OCI-M1 (cell line): ENCODE measurements at places on chromosomes 16 and 17.

GRCh38 chr16:85057948-85058347 lies 30.4 kb downstream of the KIAA0513 start:
- DNase-seq, result no peak

GRCh38 chr17:75856062-75856756 lies 1.1 kb upstream of the WBP2 start:
- DNase-seq, result peak; percentile 67

GRCh38 chr17:17663160-17664063 lies 17.8 kb upstream of the RAI1 start:
- peak; percentile 12 for DNase-seq

DNA sequence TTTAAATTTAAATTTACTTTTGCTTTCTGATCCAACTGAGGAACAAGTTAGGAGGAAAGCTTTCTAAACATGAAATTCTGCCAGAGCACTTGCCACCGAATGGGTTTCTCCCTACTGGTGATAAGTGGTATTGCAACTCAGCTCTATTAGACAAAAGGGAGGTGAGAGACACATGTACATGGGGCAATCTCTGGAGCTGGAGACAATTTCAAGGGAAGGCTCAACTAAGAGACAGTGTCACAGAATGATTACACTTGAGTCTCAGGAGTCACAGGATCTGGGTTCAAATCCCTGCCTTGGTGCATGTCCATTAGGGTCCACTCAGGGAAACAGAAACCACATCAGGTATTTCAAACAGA lies 37.4 kb downstream of the SOCS1 start:
- peak; percentile 67 for DNase-seq

DNA sequence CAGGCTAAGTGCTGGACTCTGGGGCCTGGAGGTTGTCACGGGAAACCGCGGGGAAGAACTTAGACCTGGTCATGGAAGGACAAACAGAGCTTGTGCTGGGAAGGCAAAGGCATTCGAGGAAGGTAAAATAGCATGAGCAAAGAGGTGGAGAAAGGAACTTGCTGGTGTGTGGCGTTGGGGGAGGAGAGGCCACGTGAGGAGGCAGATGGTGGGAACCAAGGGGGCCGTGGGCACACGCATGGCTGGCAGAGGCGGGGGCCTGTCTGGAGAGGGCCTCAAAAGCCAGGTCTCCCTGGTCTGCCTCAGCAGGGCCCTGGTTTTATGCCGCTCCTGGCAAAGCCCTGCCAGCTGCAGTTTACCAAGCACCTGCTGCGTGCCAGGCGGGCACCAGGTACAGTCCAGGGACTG lies 15.3 kb downstream of the CORO7 start:
- no peak for DNase-seq

GRCh38 chr17:44334727-44335126 lies 10.1 kb upstream of the SLC25A39 start:
- no peak for DNase-seq

DNA sequence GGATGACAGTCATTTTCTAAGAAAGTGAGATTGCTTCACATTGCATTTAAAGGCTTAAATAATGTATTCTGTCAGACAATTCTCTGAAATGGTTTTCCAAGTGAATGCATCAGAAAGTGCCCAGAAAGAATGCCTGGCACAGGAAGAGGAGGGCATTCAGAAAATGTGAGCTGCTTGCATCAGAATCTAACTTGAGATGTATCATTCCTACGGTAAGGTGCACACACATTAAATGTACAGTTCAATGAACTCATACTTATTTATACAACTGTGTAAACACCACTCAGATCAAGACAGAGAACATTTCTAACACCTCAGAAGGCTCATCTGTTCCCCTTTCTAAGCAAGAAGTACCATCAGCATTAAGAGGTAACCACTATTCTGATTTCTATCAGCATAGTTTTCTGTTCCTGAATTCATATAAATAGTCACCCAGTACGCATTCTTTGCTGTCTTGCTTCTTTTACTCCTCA lies 638.0 kb downstream of the MAF start:
- DNase-seq, result no peak

GRCh38 chr17:48915459-48916282 lies 7.5 kb downstream of the UBE2Z start:
- peak; percentile 33 for DNase-seq

DNA sequence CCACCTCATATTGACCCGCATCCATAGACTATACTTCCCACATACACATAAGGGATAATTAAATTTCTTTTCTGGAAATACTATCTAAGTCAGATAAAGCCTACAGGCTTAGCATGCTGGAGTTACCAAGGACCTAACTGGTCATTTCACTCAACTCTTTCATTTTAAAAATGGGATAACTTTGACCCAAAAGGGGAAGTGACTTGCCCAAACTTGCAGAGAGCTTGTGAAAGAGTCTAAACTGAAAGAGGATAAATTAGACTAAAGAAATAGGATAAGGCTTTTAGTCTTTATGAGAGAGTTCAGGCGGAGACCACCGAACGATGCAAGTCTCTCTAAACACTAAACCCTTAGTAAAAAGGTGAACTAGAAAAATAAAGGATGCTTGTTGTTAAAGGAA lies 3.9 kb upstream of the KRT33A start:
- peak; percentile 24 for DNase-seq

DNA sequence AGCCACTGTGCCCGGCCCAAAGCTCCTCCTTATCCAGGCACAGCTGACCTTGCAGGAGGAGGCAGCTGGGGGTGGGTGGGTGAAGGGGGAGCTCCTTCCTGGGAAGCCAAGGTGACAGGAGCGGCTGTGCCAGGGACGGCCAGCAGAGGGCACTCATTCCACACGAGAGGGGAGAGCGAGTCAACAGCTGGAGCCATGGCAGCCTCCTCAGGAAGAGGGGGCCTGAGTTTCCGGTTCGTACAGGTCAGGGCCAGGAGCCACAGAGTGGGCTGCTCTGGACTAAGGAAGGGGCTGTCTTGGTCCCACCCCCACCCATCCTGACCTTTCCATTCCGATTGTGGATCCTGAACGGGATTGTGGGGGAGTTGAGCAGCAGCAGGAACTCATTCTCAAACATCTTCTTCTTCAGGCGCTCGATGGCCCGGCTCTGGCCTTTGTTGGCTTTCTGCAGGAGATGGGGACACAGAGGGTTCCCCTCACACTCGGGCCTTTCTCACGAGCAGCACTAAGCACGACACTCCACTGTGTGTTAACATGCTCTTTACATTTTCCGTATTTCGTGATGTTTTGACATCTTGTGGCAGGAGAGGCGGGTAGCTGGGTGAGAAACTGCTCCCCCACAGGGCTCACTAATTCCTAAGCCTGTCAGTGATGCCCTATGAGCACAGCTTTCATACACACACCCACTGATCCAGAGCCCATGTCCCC lies 61.6 kb downstream of the TIMM22 start:
- peak; percentile 1 for DNase-seq

- no peak for DNase-seq
Measured at GRCh38 chr17:44941712-44942331, 5.8 kb downstream of the KIF18B start.

- no peak for DNase-seq
Measured at GRCh38 chr16:68719993-68720489, 17.1 kb upstream of the CDH1 start.

DNA sequence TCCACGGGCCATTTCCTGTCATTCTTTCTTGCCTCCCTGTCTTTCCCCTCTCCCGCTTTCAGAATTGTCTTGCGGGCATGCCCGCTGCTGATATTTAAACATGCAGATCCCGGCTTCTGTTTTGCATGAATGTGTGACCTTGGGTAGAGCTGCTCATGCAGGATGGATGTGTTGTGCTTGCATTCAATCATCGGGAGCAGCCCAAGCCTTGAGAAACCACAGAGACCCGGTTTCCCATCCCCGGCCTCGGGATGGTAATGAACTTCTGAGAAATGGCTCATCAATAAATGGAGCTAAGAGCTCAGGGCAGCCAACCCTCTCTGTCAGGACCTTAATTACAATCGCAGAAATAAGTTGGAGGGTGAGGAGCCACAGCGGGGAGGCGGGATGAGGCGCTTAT lies 303.7 kb upstream of the TNRC6C start:
- no peak for DNase-seq

- peak; percentile 41 for DNase-seq
Measured at GRCh38 chr17:43945074-43945829, 3.0 kb upstream of the PPY start.

DNA sequence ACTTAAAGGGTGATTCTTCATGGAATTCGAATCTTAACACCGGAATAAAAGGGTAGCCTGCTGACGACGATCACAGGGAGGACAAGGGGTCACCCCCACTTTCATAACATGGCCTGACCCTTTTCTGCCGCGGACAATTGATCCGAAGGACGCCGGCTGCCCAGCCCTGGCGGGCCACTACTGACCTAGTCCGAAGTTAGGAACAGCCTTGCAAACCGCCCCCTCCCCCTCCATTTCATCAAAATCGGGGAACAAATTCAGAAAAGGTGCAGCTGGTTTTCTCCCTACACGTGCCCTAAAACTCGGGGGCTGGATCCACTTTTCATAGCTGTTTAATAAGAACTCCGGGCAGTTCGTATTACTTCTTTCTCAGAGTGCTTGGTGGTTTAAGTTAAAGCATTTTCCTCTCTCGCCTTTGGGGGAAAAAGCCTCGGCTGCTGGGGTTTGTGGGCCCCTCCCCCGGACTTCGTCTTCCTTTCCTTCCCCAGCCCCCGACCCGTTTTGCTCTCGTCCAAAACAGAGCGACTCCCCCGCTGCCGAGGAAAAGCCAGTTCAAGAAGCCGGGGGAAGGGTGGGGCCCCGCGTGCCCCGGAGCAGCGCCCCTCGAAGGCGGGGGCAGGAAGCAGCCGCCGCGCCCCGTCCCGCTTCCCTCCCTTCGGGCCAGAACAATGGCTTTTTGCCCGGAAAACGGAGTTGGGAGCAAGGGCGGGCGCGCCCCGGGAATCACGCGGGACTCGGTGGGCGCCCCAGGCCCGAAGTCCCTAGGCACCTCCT lies 641 bp upstream of the CBX2 start:
- peak; percentile 75 for DNase-seq
